ENCODE measurements at places on chromosomes 16 and 17. TPM values are rescaled to one million over a fixed set of nuclear protein-coding genes. Genes with fewer than 3 reads are reported as not detected.

DNA sequence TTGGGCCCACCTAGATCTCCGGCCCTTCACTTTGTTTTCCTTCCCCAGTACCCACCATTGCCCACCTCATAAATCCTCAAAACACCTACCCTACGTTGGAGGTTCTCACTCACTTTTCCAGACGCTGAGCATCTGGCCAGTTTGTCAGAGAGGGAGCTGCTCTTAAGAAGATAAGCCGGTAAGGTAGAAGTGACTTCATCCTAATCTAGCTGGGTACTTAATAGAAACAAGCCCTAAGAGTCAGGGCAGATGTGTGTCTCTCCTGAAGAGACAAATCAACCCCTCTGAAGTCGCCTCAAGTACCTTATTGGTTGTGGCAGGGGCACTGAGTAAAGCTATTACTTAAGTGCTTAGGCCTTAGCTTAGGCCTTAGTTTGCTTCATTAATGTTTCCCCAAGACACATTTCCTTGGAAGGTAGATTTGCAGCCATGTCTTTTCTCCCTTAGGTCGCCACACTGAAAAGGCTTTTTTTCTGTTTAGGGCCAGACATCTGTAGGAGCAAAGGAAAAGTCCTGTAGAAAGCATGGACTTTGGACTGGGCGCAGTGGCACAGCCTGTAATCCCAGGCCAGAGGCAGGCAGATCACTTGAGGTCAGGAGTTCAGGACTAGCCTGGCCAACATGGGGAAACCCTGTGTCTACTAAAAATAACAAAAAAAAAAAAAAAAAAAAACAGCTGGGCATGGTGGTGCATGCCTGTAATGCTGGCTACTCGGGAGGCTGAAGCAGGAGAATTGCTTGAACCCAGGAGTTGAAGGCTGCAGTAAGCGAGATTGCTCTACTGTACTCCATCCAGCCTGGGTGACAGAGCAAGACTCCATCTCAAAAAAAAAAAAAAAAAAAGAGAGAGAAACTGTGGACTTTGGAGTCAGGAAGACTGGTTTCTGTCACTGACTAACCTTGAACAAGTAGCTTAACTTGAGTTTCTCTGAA is 1.0 kb downstream of the TACO1 start:
- no peak for DNase-seq

- DNase-seq, result no peak
Observed at GRCh38 chr17:36845916-36846315, 91.4 kb upstream of the LHX1 start.

- DNase-seq, result peak; percentile 55
Observed at GRCh38 chr16:69481901-69482341, 57.5 kb downstream of the CYB5B start.

The MYLK3 gene
- 0.11 TPM for polyA plus RNA-seq

- DNase-seq, result no peak
Observed at GRCh38 chr16:81261049-81261648, 22.7 kb downstream of the BCO1 start.

The HOXB2 gene
- polyA plus RNA-seq, result 2.2 TPM

- no peak for DNase-seq
Observed at GRCh38 chr17:16926061-16926511, 45.8 kb downstream of the TNFRSF13B start.

The RPAIN gene
- 23.6 TPM for polyA plus RNA-seq

The CCL23 gene
- polyA plus RNA-seq, result 0.46 TPM

GRCh38 chr17:6505425-6506142 is 50.8 kb downstream of the PITPNM3 start:
- no peak for DNase-seq

GRCh38 chr16:64312980-64313379 is 808.9 kb downstream of the CDH11 start:
- no peak for DNase-seq

GRCh38 chr17:33318241-33318640 is 25.1 kb upstream of the ASIC2 start:
- no peak for DNase-seq

The CAPNS2 gene
- not detected for polyA plus RNA-seq

DNA sequence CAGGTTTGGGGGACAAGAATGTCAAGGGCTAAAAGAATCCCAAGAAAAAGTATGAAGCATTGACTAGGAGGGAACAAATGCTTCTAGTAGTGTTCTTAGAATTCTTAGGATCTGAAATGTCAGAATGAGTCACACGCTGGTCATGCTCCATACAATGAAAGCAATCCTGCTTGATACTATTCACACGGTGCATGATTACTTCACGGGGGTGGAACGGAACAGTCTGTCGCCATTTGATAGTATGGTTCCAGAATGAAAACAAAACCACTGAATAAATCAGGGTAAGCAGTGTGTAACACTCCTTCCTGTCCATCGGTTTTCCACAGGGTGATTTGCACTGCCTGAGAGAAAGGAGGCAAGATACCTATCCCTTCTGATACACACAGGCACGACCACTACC is 22.9 kb upstream of the YWHAE start:
- no peak for DNase-seq

- peak; percentile 13 for DNase-seq
Observed at GRCh38 chr17:39069114-39069756, 82.2 kb downstream of the PLXDC1 start.

The EME1 gene
- polyA plus RNA-seq, result 0.45 TPM

- DNase-seq, result no peak
Observed at GRCh38 chr16:12480286-12480685, 323.4 kb downstream of the CPPED1 start.

The FAM20A gene
- 5.1 TPM for polyA plus RNA-seq

GRCh38 chr17:64020056-64020766 is at the start of gene ICAM2:
ICAM2 (minus strand) TSS chr17:64020633; CDS start chr17:64006691, 13,942 bp downstream.
- peak; percentile 36 for DNase-seq

DNA sequence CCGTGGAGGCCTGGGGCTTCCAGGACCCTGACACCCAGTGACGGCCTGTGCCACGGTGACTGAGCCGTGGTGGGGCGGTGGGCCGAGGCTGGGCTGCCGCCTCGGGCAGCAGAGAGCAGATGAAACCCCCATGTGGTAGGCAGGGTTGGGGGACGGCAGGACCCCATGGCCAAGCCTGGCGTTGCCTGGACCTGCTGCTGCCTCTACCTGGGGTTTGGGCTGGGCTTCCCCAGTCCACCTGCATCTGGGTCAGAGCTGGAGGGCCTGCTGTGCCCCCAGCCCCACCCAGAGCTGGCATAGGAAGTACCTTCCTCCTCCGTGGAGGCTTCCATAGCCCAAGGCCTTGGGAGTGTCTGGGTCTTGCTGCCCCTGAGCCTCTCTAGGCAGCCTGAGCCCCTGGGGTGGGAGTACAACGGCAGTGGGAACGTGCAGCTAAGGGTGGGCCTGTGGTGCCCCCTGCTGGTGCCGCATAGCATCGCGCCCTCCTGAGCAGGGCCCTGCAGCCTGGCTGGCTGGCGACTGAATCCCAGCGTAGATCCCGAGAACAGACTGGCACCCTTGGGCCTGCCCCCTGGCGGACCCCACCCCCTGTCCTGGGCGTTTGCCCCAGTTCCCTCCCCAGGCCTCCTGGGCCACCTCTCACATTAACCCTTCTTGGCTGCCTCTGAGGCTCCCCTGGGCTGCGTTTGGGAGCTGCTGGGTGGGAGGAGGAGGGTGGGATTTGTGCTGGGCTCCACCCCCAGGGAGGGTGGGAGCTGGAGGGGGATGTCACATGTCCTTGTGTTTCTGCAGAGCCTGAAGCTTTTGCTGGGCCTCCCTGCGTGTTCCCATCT is 12.6 kb upstream of the ATP6V0C start:
- peak; percentile 85 for DNase-seq

The KRT17 gene
- polyA plus RNA-seq, result 7.0 TPM

DNA sequence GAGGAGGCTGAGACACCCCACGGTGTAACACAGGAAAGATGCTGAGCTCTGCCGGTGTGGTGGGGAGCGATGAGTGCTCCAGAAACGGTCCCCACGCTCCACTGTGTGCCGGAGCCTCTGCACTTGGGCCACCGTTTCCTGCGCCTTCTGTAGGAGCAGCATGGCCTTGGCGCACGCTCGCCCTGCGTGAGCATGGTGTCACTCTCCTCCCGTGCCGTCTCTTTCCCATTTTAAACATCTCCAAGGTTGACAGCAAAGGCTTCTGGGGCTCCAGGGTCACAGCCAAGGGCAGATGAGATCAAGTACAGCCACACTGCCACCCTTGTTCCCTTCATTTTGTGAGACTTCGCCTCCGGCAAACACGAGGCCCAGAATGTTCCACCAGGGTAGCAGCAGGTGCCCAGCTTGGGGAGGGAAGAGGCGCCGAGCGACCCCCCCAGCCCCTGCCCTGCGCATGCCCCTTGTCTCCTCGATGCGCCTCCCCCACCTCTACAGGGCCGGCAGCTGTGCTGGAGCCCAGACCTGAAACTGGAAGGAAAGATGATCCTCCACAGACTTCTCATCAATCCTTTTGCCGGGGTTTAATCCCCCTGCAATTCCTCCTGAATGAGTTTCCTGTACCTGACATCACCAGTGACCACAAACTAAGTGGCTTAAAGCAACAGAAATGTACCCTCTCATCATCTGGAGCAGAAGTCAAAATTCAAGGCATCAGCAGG is 19.9 kb upstream of the OSGIN1 start:
- no peak for DNase-seq

DNA sequence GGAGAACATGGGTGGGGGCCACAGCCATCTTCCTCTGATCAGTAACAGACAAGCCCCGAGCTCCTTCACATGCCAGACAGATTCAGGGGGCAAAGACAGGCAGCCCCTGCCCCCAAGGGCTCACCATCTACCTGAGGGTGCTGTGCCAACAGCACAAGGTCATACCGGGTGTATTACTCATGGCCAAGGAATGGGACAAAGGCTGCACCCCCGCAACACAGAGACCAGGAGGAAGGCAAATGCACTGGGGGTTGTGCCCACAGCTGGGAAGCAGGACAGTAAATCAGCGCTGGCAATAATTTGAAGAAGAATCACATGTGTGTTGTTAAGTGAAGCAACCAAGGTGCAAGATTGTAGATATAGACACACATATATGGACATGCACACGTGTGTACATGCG is 137.1 kb downstream of the C16orf95 start:
- DNase-seq, result no peak

GRCh38 chr17:27873746-27874145 is 19.4 kb downstream of the LYRM9 start:
- DNase-seq, result no peak

DNA sequence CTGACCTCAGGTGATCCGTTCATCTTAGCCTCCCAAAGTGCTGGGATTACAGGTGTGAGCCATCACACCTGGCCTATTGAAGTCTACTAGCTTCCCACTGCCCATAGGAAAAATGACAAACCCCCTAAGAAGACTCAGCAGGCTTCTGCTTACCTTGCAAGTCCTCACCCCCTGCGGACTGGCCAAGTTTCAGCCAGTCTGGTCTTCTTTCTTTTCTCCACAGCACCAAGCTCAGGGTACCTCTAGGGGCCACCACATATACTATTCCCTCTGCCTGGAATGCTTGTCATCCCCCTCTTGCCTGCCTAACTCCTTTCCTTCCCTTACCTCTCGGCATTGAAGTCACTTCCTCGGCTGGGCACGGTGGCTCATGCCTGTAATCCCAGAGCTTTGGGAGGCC is 31.2 kb downstream of the ABCC3 start:
- no peak for DNase-seq

DNA sequence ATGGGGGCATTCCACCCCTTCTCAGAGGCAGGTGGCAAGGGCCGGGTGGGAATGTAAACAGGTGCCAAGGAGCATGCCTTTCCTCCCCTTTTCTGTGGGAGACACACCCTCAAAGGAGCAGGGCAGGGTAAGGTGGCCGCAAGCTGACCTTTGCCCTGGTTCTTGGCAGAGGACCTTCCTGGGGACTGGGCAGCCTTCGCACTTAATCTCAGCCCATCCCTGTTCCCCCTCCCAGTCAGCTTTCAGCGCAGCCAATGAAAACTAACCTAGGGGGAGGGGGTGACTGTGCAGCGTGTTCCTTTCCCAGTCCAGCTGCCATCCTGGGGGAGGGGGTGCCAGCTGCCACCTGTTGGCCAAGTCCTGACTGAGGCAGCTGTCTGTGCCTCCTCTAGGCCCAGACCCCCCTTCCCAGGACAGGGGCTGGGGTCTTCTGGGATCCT is 2.8 kb downstream of the TRAF4 start:
- peak; percentile 75 for DNase-seq

- DNase-seq, result no peak
Observed at GRCh38 chr16:57025941-57026777, 36.8 kb downstream of the NLRC5 start.

GRCh38 chr16:46828292-46828691 is 2.7 kb downstream of the C16orf87 start:
- no peak for DNase-seq

DNA sequence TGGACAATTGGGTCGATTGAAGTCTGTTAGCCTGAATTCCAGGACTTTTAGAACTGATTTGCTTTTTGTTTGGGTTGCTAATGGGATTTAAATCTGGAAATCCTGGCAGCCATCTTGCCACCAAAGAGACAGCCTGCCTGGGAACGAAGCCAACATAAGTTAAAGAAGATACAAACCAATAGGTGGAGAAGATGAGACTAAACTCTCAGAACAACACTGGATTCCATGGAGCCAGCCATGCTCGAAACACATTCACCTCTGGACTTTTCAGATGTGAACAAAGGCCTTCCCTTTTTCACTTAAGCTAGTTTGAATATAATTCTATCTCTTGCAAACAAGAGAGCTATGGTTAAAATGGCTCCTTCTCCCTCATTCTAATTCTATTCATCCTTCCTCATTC is 135.9 kb downstream of the TOX3 start:
- DNase-seq, result no peak

DNA sequence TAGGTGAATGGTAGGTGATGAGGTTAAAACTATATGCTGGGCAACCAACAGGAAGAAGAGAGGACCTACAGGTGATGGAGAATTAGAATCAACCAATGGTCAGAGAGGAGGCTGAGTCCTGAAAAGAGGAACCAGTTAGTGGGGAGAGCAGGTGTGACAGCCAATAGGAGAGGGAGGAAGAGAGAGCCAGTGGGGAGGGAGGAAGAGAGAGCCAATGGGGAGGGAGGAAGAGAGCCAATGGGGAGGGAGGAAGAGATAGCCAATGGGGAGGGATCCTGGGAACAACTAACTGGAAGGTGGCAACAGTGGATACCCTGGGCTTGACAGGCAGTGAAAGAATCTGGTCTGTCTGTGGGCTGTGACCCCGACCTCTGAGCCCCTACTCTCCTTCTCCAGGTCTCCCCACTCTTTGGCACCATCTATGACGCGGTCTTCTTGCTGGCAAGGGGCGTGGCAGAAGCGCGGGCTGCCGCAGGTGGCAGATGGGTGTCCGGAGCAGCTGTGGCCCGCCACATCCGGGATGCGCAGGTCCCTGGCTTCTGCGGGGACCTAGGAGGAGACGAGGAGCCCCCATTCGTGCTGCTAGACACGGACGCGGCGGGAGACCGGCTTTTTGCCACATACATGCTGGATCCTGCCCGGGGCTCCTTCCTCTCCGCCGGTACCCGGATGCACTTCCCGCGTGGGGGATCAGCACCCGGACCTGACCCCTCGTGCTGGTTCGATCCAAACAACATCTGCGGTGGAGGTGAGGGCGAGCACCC is 3.7 kb downstream of the GUCY2D start:
- DNase-seq, result no peak

- no peak for DNase-seq
Observed at GRCh38 chr16:21590796-21591195, 8.6 kb upstream of the METTL9 start.

The SLC4A1 gene
- not detected for polyA plus RNA-seq

The RPL23 gene
- polyA plus RNA-seq, result 1,404 TPM

- no peak for DNase-seq
Observed at GRCh38 chr16:67329901-67330300, 3.3 kb downstream of the LRRC36 start.
